ENCODE measurements at places on chromosomes 5 and 9.

DNA sequence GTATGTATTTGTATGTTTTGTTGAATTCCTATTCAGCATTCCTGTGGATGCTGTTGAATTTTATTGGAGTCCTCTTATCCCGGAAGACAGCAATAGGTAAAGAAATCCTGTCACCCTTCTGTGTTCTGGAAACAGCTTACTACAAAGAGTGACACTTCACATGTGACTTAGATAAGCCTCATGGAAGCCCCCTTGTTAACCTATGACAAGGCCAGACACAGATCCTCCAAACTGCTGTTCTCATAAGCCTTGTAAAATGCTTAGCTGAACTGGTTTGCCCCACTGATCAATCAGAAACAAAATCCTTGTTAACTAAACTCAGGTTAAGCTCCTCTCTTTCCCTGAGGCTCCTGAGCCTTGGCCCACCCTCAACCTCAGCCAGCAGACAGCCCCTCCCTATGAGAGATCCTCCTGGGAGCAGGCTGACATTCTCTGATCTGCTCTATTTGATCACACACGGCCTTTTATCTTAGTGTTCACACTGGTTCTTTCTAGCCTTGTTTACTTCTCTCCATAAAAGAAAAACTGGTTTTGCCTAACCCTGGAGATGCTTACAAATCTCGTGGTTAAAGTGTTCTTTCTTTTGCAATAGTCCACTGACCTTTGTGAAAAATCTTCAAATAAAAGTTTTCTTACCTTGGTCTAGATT, 29.4 kb upstream of the ATP6V1G1 start:
- DNase-seq: no peak

- peak; percentile 50 for DNase-seq
These were observed 6.0 kb upstream of the NIPBL start for GRCh38 chr5:36870399-36871040.

- DNase-seq: no peak
These were observed 98.4 kb upstream of the ZNF366 start for GRCh38 chr5:72605632-72606031.

DNA sequence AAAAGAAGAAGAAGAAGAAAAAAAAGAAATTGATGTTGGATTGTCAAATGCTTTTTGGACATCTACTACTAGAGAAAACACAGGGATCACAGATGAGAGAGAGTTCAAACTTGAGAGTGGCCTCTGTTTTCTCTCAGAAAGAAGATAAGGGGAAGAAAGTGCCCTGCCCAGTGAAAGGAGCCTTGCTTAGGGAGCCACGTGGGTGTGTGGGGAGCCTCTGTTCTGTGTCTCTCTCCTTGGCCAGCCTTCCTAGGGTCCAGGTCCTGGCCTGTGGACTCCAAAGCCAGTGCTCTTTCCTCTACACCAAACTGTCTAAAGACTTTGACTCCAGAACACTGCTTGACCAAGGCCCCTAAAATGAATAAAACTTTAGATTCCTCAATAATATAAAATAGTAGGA, 22.0 kb upstream of the COL15A1 start:
- no peak for DNase-seq

- no peak for DNase-seq
These were observed 11.2 kb upstream of the ZSWIM6 start for GRCh38 chr5:61320860-61321259.

DNA sequence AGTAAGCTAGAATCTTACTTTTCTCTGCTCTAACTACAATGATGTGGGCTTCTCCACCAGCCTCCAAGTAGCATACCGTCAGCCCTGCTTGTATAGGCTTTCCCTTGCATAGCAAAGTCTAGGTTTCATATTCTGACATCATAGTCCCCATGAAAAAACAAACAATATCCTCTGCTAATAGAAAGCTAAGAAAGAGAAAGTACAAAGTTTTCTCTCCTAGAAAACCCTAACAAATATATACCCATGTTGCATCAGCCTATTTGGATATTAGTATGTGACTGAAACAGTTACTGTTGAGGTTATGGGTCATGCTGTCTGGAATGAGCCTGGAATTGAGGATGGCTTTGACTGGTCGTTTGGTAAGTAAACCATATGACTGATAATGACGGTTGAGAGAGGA, 1696.0 kb downstream of the MAT2B start:
- DNase-seq: no peak

- DNase-seq: no peak
These were observed 694 bp upstream of the REEP2 start for GRCh38 chr5:138438003-138438723.

GRCh38 chr9:96246267-96246671, 55.7 kb downstream of the HSD17B3 start:
- DNase-seq: no peak

- no peak for DNase-seq
These were observed 1.4 kb downstream of the TJP2 start for GRCh38 chr9:69175486-69175885.

GRCh38 chr5:150000990-150001659, 586 bp downstream of the HMGXB3 start:
- DNase-seq: no peak

GRCh38 chr9:69180670-69181069, 6.6 kb downstream of the TJP2 start:
- peak; percentile 16 for DNase-seq

GRCh38 chr5:58786711-58787303, 203.9 kb downstream of the RAB3C start:
- DNase-seq: no peak
